T-cell (primary cell): ENCODE measurements at places on chromosomes 5 and 9.
A peak's percentile ranks its signal among the peaks of the same experiment; 100 is the strongest.

DNA sequence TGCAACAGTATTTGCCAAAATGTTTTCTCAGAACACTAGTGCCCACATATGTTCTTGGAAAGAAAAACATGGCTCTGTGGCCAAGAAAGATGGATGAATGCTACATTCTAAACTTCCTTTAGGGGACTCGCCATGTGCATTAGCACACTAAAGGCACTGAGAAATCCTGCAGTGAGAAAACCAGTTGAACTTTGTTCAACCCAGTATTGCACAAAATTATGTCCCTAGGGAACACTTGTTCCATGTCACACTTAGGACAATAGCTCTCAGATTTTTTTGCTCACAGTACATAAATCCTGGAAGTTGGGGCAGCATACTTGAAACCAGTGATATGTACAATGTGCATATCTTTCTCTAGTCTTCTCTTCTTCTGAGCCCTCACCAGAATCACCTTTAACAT, 96.6 kb downstream of the ADRB2 start:
- no peak for DNase-seq

- DNase-seq = no peak
These were observed 34.0 kb upstream of the ZSWIM6 start for GRCh38 chr5:61298066-61298465.

DNA sequence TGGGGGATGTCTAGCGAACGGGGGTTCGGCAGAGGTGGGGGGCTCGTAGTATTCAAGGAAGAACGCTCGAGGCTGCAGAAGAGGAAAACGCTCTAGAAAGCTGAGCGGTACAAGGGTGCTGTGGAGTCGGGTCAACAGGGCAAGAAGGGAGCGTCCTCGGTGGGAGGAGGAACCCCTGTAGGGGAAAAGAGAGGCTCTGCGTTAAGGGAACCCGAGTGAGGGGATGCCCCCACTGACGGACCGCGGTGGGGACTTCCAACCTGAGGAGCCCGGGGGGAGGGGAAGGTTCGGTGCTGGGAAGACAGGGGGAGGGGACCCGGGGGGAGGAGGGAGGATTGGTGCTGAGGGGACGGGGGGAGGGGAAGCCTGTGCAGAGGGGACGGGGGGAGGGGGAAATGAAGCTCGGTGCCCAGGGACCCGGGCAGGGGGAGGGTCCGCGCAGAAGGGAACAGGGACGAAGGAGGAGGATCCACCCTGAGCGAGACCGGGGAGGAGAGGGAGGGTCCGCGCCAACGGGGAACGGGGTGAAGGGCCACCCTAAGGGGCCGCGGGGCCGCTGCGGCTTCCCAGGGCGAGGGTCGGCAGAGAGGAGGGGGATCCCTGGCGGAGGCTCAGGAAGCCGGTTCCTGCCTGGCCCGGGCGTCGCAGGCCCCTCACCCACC, 621 bp downstream of the NR6A1 start:
- no peak for DNase-seq

GRCh38 chr9:80231318-80232236, 659.8 kb downstream of the TLE4 start:
- no peak for DNase-seq

DNA sequence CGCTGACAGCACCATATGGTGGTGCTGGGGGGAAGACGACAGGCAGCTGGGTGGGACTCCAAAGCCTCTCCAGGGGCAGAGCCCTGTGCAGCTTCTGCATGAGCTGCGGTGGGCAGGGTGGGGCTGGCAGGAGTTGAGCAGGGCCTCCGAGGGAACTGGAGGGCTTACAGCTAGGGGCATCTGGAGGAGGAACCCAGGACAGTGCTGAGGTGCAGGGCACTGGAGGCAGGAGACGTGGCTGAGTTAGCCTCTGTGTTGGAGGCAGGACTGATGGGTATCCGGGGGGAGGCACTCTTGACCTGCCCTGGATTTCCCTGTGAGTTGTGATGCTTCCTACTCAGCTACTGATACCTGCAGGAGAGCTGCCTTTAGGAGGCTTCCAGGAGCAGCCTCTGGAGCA, 45.0 kb downstream of the TENT4A start:
- DNase-seq = no peak

- DNase-seq = no peak
These were observed 399.8 kb downstream of the OSTF1 start for GRCh38 chr9:75487856-75488718.

DNA sequence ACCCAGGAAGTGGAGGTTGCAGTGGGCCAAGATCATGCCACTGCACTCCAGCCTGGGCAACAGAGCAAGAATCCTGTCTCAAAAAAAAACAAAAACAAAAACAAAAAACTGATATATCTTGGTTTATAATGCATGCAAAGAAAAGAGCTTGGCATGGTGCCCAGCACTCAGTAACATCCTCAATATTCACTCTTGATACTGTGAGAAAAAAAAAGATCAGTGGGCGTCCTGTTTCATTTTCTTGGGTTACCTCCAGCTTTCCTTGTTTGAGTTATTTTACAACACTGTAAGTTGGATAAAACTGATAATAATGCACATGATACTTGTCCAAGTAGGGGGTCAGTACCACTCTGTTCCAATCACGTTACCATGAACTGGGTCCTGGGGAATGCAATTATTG, 7.8 kb downstream of the PHYHD1 start:
- no peak for DNase-seq

DNA sequence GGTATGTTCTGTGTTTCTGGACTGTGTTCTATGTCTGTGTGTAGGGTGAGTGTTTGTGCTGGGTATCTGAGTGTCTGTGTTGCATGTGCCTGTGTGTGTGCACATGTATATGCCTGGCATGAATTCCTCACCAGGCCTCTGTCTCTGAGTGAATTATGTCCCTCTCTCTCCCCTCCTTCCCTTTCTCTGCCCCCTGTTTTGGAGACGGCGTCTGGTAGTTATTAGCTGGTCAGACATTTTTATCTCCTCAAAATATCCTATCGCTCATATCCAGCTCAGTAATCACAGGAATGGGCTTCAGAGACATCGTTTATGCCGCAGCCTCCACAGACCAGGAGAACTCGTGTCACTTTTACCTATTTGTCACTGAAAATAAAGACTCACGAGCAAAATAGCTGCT, 483.2 kb upstream of the BRINP1 start:
- DNase-seq = no peak

- DNase-seq = no peak
These were observed 101.3 kb downstream of the CNTLN start for GRCh38 chr9:17236147-17236546.

DNA sequence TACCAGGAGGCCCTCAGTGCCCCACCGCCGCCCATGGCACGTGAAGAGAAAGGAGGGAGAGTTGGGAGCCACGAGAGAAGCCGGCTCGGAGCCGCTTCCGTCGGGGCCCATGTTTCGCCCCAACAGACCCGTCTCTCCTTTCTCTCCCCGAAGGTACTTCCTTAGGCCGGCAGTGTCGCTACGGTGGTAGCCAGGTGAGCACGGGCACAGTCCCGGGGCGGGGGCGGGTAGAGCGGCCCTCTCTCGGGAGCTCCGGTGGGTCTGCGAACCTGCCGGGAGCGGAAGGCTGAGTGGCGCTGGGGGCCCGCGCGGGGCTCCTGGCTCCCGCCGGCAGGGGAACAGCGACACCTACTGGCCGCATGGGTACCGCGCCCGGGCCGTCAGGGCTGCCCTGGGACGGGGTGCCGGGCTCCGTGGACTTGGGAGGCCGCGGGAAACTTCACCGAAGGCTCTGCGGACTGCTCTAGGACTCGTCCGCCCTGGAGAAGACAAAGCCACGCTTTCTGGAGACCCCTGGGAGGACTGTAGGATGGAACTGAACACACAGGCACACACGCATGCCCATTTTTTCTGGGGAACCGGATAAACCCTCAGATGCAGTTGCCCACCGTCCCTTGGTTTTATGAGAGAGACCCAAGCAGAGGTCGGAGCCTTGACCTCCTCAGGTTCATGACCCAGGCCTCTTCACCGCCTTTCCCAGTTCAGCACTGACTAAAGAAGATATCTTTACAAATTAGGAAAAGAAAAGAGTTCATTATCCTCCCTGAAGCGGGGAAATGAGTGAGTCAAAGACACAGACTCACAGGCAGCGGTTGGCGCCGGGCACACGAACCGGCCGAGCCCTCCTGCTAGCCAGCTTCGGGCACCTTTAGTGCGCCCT, 202.5 kb downstream of the MEF2C start:
- DNase-seq = peak; percentile 63

DNA sequence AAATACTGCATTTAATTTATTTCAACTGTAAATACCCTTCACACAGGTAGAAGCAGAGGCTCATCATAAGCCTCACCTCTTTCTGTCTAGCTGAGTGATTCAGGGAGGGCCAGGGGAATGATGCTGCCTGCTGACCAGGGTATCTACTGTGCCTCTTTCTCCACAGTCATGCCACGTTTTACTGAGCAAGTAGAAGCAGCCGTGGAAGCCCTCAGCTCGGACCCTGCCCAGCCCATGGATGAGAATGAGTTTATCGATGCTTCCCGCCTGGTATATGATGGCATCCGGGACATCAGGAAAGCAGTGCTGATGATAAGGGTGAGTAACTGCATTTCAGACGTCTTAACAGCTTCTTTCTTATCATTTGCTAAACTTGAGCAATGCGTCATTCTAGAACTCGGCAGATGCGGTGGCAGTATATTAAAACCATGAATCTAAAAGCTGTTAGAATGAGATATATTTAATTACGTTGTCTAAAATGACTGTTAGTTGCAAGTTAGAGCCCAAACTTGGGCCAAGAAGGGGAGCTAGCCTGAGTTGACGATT, 50.0 kb upstream of the LRRTM2 start:
- no peak for DNase-seq

- DNase-seq = no peak
These were observed 134.7 kb downstream of the MACIR start for GRCh38 chr5:103393101-103393754.

DNA sequence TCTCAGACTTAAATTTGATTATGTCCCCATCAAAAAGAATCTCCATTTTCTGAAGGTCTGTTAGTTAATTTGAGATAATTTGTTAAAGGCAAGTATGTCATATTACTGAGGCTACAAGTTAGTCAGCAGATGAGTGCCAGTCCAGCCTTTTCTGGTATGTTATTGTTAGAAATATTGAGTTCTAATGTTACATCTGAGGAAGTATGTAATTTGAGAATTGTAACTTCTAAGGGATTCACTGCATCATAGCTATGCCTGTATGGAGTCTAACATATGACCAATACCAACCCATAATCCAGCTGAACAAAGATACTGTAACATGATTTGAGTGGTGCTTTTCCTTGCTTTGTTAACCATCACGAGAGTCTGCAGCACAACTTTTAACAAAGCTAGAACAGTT, 13.9 kb downstream of the SLC23A1 start:
- no peak for DNase-seq

DNA sequence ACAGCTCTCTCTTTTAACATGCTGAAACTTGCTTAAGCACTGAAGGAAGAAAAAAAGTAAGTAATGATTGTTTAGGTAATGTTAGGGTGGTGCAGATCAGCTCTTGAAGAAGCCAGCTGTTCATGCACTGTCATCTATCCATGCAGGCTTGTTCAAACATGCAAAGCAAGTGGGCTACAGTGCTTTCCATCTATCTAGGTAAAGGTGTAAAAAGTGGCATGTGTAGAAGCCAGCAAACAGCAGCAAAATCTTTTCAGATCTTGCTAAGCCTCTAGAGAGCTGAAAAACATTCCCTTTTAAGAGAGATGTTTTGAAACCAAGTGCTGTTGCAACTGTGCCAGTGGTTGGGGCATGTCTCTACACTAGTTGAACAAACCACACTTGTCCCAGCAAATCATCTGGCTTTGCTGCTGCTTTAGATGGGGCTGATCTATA, 214.4 kb downstream of the EFNA5 start:
- no peak for DNase-seq

GRCh38 chr9:114611516-114612271, 603 bp downstream of the TMEM268 start:
- peak; percentile 51 for DNase-seq

GRCh38 chr5:7320701-7321301, 75.1 kb upstream of the ADCY2 start:
- DNase-seq = no peak

GRCh38 chr9:16100537-16101091, 547.8 kb downstream of the CCDC171 start:
- no peak for DNase-seq

DNA sequence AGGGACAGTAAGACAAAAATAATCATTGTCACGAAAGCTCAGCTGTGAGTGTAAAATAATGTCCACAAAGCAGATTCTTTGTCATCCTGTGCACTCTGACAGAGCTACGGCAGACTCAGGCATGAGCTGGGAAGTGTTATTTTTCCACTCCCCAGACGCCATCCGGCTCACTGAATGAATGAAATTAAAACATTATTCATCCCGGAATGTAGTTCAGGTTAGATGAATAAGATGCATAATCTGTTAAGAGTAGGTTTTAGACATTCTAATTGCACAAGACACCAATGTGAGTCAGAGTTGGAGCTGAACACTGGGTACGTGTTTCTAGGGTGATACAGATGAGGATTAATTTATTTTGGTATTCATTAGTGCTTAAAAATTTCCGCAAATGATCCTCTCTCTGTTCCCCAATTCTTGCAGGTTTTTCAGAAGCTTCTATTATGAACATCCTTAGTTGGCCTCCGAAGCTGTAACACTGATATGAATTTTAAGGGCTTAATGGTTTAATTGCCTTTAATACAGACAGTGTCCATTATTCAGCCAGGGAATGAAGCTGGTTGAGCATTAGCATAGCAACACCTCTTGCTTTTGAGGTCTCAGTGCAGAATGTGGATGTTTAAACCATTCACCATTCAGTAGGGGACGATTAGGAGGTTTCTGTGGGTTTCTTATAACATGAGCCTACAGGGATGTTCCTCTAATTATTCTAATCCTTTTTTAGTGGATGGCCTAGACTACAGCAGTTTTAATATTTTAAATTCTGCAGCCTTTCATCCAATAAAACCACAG, 65.6 kb upstream of the FRRS1L start:
- DNase-seq = no peak

GRCh38 chr5:100899675-100900074, 3.4 kb downstream of the ST8SIA4 start:
- DNase-seq = no peak

GRCh38 chr9:129060991-129061390, 19.9 kb upstream of the DOLPP1 start:
- no peak for DNase-seq

GRCh38 chr5:143554918-143555477, 151.5 kb upstream of the NR3C1 start:
- no peak for DNase-seq

GRCh38 chr9:98168941-98169488, 23.4 kb downstream of the CORO2A start:
- no peak for DNase-seq

GRCh38 chr5:159181152-159181551, 28.2 kb downstream of the RNF145 start:
- DNase-seq = no peak

GRCh38 chr5:141040771-141041426, 10.3 kb upstream of the PCDHB1 start:
- peak; percentile 44 for DNase-seq
